ENCODE measurements at places on chromosomes 16 and 17.

- H3K27me3 ChIP-seq = no peaks in the 10 kb centered on the region
- DNase-seq = no peak
- no peak overlapping the region for H3K4me3 ChIP-seq
- peaks cover 30% of the 10 kb centered on the region for H3K4me1 ChIP-seq
These were observed 5.7 kb upstream of the TSPOAP1 start for GRCh38 chr17:58334256-58334655.

- no peak overlapping the region for H3K27ac ChIP-seq
- H3K4me3 ChIP-seq = no peak overlapping the region
- H3K4me1 ChIP-seq = peaks cover 15% of the 10 kb centered on the region
- peaks cover 15% of the 10 kb centered on the region for H3K36me3 ChIP-seq
- peak; percentile 50 for DNase-seq
These were observed 2.3 kb downstream of the CASKIN2 start for GRCh38 chr17:75512926-75513640.

GRCh38 chr16:88527186-88527936 lies 42.8 kb upstream of the ZC3H18 start:
- DNase-seq = peak; percentile 47
- H3K27me3 ChIP-seq = no peaks in the 10 kb centered on the region
- no peak overlapping the region for H3K27ac ChIP-seq
- peaks cover 4% of the 10 kb centered on the region for H3K36me3 ChIP-seq
- H3K4me1 ChIP-seq = peaks cover 1% of the 10 kb centered on the region

DNA sequence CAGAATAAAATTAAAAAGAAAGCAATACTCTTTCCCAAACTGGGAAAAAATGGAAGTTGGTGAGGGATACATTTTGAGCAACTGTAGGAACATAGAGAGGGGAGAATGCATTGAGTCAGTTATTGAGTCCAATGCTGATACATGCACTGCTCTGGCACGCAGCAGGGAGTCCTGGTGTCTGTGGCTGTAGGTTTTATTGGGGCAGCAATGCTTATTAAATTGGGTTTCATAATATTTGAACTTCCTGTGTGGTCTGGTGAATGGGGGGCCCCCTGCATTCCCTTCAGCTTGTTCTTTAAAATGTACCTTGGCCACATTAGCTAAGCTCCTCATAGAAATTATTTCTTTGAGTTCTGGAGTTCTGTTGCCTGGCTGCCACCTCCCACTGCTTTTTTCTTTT lies 125.2 kb upstream of the ELAC2 start:
- H3K4me1 ChIP-seq = no peaks in the 10 kb centered on the region
- no peak overlapping the region for H3K27ac ChIP-seq
- H3K36me3 ChIP-seq = no peaks in the 10 kb centered on the region
- H3K4me3 ChIP-seq = no peak overlapping the region
- no peaks in the 10 kb centered on the region for H3K27me3 ChIP-seq

- DNase-seq = no peak
- H3K27ac ChIP-seq = no peak overlapping the region
- H3K4me3 ChIP-seq = no peak overlapping the region
- H3K27me3 ChIP-seq = no peaks in the 10 kb centered on the region
These were observed 48.5 kb downstream of the TIMM22 start for GRCh38 chr17:1045456-1045855.

- no peaks in the 10 kb centered on the region for H3K27me3 ChIP-seq
- no peak for DNase-seq
- peaks cover 7% of the 10 kb centered on the region for H3K4me1 ChIP-seq
- H3K4me3 ChIP-seq = no peak overlapping the region
- no peaks in the 10 kb centered on the region for H3K36me3 ChIP-seq
These were observed 3.3 kb upstream of the PITPNA start for GRCh38 chr17:1565877-1566276.

GRCh38 chr17:38728290-38728831 lies 1.8 kb upstream of the CISD3 start:
- DNase-seq = no peak
- H3K27me3 ChIP-seq = no peaks in the 10 kb centered on the region
- no peak overlapping the region for H3K4me3 ChIP-seq
- H3K36me3 ChIP-seq = peaks cover 21% of the 10 kb centered on the region
- H3K4me1 ChIP-seq = peaks cover 12% of the 10 kb centered on the region
- H3K27ac ChIP-seq = no peak overlapping the region

- peak; percentile 49 for DNase-seq
- no peaks in the 10 kb centered on the region for H3K36me3 ChIP-seq
- peak overlapping the region; percentile 78 for H3K4me3 ChIP-seq
- H3K27me3 ChIP-seq = no peaks in the 10 kb centered on the region
These were observed 874 bp downstream of the WWP2 start for GRCh38 chr16:69762814-69763598.

DNA sequence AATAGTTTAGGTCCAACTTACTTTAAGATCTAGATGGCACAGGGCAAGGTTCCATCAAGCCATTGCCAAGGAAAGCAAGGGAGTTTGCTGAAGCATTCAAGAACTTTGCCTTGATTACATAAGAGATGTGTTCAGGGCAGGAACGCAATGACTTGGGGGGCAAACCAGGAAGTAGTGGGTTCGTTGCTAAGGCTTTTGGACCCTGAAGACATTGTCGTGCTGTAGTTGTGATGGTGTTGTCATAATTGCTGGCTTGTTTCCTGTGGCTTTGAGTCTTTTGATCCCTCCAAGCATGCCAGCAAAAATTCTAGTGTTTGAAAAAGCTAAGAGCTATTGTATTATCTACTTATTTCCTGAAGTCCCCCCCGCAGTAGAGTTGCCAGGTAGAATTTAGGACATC lies 70.7 kb upstream of the HNF1B start:
- no peak overlapping the region for H3K4me3 ChIP-seq
- H3K36me3 ChIP-seq = no peaks in the 10 kb centered on the region
- peaks cover 7% of the 10 kb centered on the region for H3K4me1 ChIP-seq
- H3K27ac ChIP-seq = no peak overlapping the region
- no peak for DNase-seq

GRCh38 chr17:66413559-66414520 lies 111.4 kb downstream of the PRKCA start:
- no peaks in the 10 kb centered on the region for H3K27me3 ChIP-seq
- DNase-seq = no peak
- no peak overlapping the region for H3K4me3 ChIP-seq
- H3K27ac ChIP-seq = no peak overlapping the region

- no peaks in the 10 kb centered on the region for H3K4me1 ChIP-seq
- no peak for DNase-seq
- no peaks in the 10 kb centered on the region for H3K27me3 ChIP-seq
- H3K4me3 ChIP-seq = no peak overlapping the region
- H3K27ac ChIP-seq = no peak overlapping the region
- no peaks in the 10 kb centered on the region for H3K36me3 ChIP-seq
These were observed 3.3 kb upstream of the CCL15 start for GRCh38 chr17:36004594-36005108.

DNA sequence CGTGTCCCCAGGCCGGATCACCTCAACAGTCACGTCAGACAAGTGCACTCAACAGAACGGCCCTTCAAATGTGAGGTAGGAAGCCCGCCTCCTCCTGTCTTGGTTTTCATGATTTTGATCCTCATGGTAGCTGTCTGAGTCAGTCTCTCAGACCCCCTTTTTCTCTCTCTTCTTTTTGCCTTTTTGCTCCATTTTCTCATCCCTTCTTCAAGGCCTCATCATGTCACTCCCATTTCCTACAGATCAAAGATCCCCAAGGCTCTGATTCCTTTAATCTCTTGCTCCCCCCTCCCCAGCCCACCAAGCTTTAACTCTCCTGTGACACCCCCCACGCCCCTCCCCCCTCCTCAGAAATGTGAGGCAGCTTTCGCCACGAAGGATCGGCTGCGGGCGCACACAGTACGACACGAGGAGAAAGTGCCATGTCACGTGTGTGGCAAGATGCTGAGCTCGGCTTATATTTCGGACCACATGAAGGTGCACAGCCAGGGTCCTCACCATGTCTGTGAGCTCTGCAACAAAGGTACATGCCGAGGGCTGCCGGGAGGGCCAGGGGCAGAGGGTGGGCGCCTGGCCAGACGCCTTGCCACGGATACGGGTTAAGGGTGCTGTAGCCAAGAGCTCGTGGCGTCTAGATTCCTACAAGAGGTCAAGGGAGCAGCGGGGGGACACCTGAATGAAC lies 2.0 kb downstream of the MAZ start:
- peaks cover 12% of the 10 kb centered on the region for H3K36me3 ChIP-seq
- DNase-seq = no peak
- peaks cover 23% of the 10 kb centered on the region for H3K4me1 ChIP-seq
- peak overlapping the region; percentile 62 for H3K4me3 ChIP-seq
- no peaks in the 10 kb centered on the region for H3K27me3 ChIP-seq

DNA sequence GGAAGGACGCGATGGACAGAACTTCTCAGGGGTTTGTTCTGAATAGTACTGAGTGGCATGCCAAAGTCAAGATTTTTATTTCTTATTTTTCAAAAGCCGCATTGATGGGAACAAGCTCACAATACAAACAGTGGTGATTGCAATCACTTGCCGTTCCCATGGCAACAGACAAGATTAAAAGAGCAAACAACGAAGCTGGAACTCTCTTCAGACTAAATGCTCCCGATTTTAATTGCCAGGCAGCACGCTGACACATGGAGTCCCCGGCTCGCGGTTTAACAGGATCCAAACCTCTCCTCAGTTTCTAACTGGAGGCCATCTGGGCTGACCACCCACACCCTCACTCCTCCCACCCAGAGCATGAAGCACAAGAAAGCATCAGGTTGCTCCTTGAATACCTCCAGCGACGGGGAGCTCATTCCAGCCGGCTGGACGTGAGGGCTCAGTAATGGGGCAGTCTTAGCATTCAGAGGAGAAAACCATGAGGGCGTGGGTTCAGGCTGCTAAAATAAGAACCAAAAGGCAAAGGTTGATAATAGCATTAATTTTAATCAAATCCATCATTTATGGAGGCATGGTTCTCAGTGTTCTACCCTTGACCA lies 41.5 kb downstream of the AIPL1 start:
- H3K27ac ChIP-seq = no peak overlapping the region
- no peak overlapping the region for H3K4me3 ChIP-seq
- H3K4me1 ChIP-seq = no peaks in the 10 kb centered on the region
- peaks cover 3% of the 10 kb centered on the region for H3K27me3 ChIP-seq

GRCh38 chr17:79005063-79005861 lies 4.3 kb downstream of the CANT1 start:
- H3K27me3 ChIP-seq = no peaks in the 10 kb centered on the region
- H3K4me3 ChIP-seq = no peak overlapping the region
- DNase-seq = no peak
- H3K27ac ChIP-seq = no peak overlapping the region

GRCh38 chr17:58310511-58311428 lies 17.8 kb downstream of the TSPOAP1 start:
- DNase-seq = no peak
- H3K4me1 ChIP-seq = no peaks in the 10 kb centered on the region
- peaks cover 2% of the 10 kb centered on the region for H3K27me3 ChIP-seq
- no peaks in the 10 kb centered on the region for H3K36me3 ChIP-seq
- no peak overlapping the region for H3K4me3 ChIP-seq

DNA sequence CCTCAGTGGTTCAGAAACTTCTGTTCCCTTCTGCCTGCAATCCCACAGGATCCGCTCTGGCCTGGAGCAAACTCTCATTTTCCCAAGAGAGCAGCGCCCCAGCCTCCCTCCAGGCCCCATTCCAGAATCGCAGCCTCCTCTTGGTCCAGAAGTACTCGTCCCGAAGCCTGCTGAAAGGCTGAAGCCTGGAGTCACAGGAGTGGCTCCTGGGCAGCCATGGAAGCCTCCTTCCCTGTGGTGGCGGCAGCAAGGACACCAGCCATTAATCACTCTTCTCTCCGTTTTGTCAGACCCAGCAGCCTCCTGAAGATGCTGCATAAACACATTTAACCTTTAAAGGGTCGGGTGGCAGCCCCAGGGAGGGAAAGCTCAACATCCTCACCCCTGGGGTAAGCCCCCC lies 66.9 kb upstream of the TNRC6C start:
- DNase-seq = no peak
- H3K36me3 ChIP-seq = no peaks in the 10 kb centered on the region
- H3K27me3 ChIP-seq = peaks cover 42% of the 10 kb centered on the region
- no peaks in the 10 kb centered on the region for H3K4me1 ChIP-seq

- no peaks in the 10 kb centered on the region for H3K36me3 ChIP-seq
- no peak overlapping the region for H3K27ac ChIP-seq
- no peak overlapping the region for H3K4me3 ChIP-seq
- peak; percentile 8 for DNase-seq
These were observed 29.5 kb downstream of the MBTD1 start for GRCh38 chr17:51230306-51230705.

- no peaks in the 10 kb centered on the region for H3K36me3 ChIP-seq
- peaks cover 37% of the 10 kb centered on the region for H3K27me3 ChIP-seq
- peaks cover 2% of the 10 kb centered on the region for H3K4me1 ChIP-seq
- H3K4me3 ChIP-seq = no peak overlapping the region
- no peak for DNase-seq
- H3K27ac ChIP-seq = no peak overlapping the region
These were observed 1.7 kb upstream of the RAB11FIP4 start for GRCh38 chr17:31389657-31390381.

- H3K4me3 ChIP-seq = no peak overlapping the region
- no peaks in the 10 kb centered on the region for H3K36me3 ChIP-seq
- no peak for DNase-seq
These were observed 8.0 kb upstream of the GNAO1 start for GRCh38 chr16:56183266-56183665.

DNA sequence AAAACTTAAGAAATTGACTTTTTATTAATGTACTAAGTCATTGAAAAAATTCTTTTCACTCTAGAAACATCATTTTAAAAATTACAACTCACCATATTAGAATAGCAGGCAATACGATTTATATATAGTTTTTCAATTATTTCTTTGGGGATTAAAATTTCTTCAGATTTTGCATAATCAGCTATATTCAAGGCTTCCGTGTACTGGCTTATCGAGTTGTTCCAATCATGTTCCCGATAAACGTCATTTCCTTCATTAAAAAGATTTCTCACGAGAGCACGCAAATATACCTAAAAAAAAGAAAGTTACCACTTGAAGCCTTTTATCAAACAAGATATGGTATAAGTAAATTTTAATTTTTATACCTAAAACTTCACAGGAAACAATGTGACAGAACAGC lies 18.0 kb downstream of the ZC3H7A start:
- peaks cover 30% of the 10 kb centered on the region for H3K36me3 ChIP-seq
- no peak for DNase-seq
- peaks cover 19% of the 10 kb centered on the region for H3K4me1 ChIP-seq
- no peak overlapping the region for H3K4me3 ChIP-seq
- no peaks in the 10 kb centered on the region for H3K27me3 ChIP-seq
- H3K27ac ChIP-seq = no peak overlapping the region

DNA sequence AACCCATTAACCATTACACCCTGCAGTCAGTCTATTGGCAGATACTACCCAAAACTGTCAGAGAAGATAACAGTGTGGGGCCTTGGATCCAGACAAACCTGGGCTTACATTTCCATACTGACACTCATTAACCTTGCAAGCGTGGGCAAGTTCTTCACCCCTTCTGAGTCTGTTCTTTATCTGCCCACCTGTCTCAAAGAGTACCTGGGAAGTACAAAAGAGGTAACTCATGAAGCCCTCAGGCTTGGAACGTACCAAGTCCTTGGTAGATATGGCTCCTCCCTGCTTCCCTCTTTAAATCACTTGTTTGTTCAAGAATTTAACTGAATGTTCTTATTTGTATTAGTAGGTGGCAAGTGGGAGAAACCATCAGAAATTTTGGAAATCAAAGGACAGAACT lies 2.5 kb upstream of the IGSF6 start:
- no peak for DNase-seq

GRCh38 chr16:24499193-24499814 lies 40.1 kb upstream of the RBBP6 start:
- H3K27ac ChIP-seq = no peak overlapping the region
- DNase-seq = peak; percentile 11
- peaks cover 3% of the 10 kb centered on the region for H3K27me3 ChIP-seq
- no peaks in the 10 kb centered on the region for H3K36me3 ChIP-seq
